Activated CD4-positive, alpha-beta T cell treated with anti-CD3 and anti-CD28 coated beads, Interleukin-2, amount 50 U/mL, for 4 hours (primary cell): ENCODE measurements at places on chromosomes 7 and 10.

- no peak for DNase-seq
Measured at GRCh38 chr10:95178266-95178665, 15.8 kb upstream of the ACSM6 start.

DNA sequence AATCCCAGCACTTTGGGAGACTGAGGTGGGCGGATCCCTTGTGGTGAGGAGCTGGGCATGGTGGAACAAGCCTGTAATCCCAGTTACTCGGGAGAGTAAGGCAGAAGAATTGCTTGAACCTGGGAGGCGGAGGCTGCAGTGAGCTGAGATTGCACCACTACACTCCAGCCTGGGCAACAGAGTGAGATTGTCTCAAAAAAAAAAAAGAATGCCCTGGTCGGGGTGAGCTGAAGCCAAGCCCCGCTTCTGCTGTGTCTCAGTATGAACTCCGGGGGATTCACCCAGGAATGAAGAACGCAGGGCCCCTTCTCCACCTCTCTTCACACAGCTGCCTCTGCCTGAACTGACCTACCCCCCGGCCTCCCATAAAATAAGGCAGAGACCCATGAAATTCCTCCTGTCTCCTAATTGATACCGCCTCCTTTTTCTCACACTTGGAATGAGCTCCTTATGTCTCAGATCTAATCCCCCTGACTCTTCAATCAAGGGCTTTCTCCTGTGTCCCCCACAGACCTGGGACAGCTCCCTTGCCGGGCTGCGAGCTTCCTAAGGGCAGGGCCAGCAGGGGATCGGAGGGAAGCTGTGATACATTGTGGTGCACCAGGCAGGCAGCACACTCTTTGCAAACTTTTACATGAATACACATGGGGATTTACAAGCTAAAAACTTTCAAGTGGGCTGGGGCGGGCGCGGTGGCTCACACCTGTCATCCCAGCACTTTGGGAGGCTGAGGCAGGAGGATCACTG, 911 bp upstream of the ZP3 start:
- DNase-seq = no peak

- DNase-seq = no peak
Measured at GRCh38 chr7:129669901-129670300, 58.4 kb downstream of the NRF1 start.

GRCh38 chr10:13160934-13161856, at the start of gene MCM10:
Gene MCM10 (plus strand): TSS chr10:13161558. CDS start chr10:13164203, 2,645 bp downstream.
- DNase-seq = peak; percentile 97

GRCh38 chr7:150481922-150482321, 31.5 kb downstream of the GIMAP8 start:
- DNase-seq = no peak

- no peak for DNase-seq
Measured at GRCh38 chr10:79248341-79249185, 98.7 kb upstream of the PPIF start.

GRCh38 chr7:90777465-90777864, 181.3 kb downstream of the CDK14 start:
- no peak for DNase-seq

DNA sequence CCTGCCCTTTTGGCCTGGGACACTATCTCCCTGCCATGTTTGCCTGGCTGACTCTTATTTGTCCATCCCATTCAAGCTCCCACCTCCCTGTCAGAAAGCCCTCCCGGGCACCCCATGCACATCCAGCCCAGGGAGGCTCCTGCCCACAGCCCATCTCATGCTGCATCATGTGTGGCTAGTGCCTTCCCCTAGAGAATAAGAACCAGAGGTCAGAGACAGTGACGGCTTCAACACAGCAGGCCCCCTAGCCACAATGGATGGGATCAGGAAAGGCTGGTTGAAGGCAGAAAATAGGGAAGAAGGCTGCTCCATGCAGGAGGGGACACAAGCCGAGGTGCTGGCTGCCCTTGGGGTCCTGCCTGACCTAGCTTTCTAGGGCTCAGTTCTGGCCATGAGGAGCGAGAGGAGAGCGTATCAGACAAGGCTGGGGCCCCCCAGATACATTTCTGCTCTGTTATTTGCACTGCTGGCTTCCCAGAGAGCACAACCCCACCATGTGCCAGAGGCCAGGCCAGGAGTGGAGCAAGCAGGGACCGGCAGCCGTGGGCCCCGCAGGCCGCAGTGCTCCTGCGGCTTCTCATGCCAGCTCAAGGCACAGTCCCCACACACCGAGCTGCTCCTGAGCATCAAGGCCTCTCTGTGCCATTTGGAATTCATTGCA, 161.1 kb upstream of the ZMIZ1 start:
- DNase-seq = no peak

DNA sequence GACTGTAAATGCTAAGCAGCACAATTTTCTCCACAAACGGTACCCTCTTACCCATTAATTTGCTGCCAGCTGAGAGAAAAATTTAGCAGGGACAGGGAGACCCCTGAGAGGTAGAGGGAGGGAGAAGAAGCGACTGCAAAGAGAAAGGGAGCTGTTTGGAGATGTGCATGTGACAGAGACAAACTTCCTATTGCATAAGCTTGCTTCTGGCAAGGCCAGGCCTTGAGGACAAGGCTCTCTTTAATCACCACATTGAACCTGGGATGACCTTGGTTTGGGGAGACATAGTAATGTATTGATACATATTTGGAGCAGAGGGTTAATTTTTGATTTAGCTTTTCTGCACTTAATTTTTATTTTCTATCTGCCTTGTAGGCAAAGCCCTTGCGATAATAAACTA, 31.1 kb upstream of the HIBADH start:
- no peak for DNase-seq

DNA sequence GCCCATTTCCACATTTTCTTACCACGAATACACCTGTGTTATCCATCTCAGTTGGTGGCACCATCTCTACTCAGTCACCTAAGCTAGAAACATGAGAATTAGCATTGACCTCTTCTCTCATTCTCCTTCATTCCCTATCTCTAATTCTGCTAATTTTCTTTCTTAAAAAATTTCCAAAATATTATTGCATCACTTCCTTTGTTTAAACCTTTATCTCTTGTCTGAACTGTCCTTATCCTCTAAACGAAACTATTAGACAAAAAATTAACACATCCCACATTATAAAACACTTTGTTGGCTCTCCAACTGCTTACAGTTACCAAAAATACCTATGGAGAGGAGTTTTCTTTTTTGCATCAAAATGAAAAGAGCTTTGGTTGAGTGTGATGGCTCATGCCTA, 18.3 kb downstream of the TAF3 start:
- DNase-seq = no peak

DNA sequence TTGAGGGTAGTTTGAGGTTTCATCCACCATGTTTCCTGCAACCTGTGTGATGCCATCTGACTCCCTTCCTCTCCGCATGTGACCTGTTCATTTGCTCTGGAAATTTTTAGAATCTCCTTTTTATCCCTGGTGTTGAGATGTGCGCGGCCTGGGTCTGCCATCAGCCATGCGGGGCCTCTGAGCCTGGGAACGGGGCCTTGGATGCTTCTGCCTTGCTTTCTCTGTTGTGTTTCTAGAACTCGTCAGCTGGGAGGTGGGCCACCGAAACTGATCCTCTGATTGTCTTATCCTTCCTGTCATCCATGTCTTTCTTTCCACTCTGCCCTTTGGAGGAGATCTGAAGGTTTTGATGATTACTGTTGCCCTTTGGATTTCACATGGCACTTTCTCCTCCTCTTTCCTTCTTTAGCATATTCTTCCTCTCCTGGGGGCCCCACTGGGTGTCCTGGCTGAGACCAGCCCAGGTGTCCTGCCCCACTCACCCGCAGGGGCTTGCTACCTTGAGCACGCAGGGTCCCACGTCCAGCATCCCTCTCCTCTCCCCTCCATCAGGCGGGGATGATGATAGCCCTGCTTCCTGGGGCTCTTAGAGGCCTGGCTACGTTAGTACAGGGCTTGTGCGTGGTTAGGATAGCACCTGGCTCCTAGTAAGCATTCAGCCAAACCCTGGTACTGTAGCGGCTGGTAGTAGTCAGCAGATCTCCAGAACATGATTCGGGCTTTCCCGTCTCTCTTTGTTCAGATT, 29.9 kb downstream of the PPP2R2D start:
- DNase-seq = no peak

DNA sequence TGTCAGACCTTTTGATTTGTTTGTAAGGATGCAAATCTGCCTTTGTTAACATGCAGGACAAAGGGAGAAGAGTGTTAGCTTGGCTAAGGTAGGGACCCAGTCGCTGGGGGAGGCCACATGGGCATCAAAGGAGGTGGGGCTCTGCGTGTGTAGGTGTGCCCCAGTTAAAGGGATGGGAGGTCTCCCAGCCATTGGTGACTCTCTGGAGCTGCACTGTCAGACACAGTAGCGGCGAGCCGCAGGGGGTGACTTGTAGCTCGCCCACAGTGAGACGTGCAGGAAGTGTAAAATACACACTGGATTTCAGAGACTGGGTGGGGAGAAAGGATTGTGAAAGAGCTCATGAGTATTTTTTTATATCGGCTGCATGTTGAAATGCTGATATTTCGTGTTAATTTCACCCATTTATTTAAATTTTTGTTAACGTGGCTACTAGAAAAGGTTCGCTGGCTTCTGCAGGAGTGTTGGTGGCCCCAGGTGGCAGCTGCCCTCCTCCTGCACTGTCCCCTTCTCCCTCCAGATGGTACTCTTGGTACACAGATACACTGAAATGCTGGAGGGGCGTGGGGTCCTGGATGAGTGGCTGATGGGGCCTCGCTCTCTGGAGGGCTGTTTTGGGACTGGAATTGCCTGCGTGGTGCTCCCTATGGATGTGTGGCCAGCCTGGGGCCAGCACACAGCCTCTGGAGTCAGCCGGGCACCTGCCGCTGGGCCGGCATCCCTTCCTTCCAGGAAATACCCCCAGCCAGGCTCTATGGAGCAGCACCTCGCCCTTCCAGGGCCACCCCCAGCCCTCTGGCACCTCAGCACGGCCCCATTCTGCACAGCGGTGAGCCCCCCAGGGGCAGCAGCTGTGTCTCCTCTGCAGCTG, 59.2 kb downstream of the LHPP start:
- no peak for DNase-seq

DNA sequence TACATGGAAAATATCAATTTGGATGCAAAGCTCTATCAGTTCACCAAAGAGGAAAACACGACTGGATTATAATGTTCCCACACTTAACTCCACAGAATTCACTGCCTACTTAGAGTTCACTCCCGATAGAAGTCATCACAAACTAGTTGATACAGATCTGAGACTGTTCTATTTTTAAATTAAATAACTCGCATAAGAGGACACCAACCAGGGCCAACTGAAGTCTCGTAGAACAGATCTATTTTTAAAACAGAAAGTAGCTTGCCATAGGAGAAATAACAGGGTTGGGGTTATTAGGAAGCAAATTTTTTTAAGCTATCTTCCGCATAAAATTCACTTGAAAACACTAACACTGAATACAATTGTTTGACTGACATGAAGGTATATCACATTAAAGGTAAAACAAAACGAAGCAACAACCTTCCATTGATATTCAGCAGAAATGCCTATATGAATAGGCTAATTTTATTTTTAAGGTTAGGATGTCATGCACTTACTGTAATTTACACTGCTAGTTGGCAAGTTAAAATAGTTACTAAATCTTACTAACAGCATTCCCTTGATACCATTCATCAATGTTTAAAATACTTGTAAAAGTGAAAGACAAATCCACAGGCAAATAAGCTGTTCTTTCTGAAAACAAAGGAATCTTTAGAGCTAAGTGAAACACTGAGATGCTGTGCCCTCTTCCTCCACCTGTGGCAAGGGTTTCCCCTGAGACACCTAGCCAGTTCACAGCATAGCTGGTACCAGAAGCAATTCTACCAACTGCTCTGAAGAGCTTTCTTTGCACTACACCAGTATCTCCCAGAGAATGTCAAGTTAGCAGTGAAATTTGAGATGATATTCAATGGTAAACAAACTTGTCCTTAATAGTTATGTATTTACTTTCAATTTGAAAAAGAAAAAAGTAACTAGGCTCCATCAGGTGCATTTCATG, 186.7 kb upstream of the ANK3 start:
- no peak for DNase-seq

- no peak for DNase-seq
Measured at GRCh38 chr10:34904191-34904590, 89.1 kb upstream of the PARD3 start.

GRCh38 chr7:135964274-135964673, 12.9 kb downstream of the MTPN start:
- no peak for DNase-seq

GRCh38 chr10:96619796-96620773, 33.3 kb upstream of the TM9SF3 start:
- DNase-seq = no peak

DNA sequence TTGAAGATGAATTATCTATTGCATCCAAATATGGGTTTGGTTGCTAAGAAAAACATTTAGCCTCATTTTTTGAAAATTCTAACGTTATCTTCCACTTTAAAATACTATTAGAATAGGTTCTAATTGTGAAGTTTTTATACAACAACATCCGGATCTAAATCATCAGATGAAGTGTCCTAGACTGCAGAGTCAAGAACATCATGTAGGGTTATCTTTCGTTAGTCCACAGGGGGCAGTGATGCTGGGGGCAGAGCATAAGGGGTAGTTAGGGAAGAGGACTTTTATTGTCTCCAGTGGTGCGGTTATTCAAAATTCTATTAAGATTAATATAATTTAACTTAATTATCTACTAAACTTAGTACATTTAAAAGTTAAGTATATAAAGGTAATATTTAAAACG, 990.6 kb upstream of the PHF14 start:
- no peak for DNase-seq
